ENCODE measurements at places on chromosomes 11 and 22.

DNA sequence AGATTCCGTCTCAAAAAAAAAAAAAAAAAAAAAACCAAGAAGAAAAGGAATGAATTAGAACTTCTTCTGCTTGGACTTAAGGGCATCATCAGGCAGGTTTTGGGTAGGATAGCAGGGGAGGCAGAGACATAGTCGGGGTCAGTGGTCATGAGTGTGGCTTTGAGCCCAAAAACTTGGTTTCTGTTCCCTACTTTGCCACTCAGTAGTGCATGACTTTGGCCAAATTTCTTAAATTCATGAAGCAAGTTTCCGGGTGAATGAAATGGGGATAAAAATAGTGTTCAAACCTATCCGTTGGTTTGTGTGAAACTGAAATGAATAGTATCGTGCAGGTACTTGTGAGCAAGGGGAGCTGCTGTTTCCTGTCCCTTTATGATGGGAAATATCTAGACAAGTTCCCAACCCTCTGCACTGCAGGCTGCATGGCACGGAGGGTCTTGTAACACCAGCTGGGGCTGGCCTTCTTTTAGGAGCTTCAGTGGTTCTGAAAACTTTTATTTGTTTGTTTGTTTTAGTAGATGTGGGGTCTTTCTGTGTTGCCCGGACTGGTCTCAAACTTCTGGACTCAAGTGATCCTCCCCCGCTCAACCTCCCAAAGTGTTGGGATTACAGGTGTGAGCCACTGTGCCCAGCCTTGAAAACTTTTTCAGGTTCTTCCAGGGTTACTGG, 18.4 kb downstream of the NEAT1 start:
- DNase-seq = peak; percentile 56

DNA sequence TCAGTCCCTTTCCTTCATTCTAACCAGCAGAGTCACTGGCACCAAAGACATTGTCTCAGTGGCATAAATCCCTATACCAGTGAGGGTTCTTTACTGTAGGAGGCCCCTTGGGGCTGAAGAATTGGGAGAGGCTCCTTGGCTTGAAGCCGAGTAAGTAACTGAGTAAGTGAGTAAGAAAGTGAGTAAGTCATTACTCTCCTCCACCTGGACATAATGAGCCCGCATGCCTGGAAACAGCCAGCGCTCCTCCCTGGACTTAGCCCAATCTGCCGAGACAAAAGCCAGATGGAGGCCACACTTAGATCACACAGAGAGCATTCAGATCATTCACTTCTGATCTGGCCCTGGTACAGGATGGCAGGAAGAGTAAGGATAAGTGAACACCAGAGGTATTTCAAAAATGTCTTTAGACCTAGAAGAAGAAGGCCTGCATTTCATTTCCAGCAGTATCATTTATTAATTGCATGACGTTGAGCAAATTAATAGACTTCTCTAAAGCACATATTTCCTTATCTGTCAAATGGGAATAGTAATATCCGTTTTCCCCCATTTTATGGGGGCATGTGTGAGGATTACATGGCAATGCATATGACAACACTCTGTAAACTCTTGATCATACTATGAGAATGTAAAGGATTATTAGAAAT, 8.2 kb upstream of the MICAL3 start:
- DNase-seq = no peak

DNA sequence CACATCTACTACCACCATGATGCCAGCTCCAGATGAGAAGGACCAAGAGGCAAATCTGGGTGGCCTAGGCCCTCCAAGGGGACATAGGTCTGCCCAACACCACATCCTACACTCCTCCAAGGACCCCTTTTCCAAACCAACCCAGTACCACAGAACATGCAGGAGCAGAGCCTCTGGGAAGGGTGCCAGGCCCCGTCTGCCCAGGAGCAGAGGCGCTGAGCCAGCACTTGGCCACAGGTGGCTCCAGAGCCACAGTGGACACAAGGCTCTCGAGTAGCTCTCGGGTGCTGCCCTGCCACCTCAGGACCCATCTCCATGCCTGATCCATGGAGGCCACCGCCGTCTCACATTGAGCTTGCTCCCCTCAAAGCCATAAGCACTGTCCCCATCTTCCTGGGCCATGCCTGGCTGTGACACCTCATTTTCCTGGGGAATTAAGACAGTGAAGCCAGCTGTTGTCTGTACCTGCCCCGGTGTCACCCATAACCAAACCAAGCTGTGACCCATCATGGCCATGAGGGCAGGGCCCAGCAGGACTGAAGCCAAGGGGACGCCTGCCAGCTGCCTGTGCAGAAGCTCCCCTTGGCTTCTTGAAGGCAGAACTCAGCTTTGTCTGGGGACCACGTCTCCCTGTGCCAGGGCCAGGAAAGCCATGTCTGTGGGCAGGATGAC, 7.4 kb downstream of the MOB2 start:
- DNase-seq = no peak

- no peak for DNase-seq
Observed at GRCh38 chr11:43879789-43880639, 617 bp upstream of the ALKBH3 start.

DNA sequence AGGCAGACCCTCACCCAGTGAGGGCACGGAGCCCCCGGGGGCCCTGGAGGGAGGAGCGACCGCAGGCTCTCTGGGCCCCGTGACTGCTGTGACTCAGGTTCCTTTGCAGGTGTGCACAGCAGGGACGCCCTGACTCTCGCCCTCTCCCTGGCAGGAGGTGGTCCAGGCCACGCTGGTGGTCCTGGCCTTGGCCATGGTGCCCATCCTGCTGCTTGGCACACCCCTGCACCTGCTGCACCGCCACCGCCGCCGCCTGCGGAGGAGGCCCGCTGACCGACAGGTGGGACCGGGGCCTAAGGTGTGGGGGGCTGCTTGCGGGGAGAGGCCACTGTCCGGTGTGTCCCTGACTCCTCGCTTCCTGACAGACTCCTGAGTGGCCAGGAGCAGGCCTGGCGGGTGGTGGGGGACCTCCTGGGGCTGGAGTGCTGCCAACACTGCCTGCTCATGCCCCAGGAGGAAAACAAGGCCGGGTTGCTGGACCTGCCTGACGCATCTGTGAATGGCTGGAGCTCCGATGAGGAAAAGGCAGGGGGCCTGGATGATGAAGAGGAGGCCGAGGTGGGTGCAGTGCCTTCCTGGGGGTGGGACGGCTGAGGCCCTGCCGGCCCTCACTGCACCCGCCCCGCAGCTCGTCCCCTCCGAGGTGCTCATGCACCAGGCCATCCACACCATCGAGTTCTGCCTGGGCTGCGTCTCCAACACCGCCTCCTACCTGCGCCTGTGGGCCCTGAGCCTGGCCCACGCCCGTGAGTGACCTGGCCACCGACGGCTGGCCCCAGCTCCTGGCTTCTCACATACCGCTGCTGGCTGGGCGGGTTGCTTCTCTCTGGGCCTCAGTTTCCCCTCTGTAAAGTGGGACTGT, 10.9 kb downstream of the TCIRG1 start:
- DNase-seq = no peak

GRCh38 chr11:66548041-66548440, 1.3 kb downstream of the ACTN3 start:
- DNase-seq = no peak

DNA sequence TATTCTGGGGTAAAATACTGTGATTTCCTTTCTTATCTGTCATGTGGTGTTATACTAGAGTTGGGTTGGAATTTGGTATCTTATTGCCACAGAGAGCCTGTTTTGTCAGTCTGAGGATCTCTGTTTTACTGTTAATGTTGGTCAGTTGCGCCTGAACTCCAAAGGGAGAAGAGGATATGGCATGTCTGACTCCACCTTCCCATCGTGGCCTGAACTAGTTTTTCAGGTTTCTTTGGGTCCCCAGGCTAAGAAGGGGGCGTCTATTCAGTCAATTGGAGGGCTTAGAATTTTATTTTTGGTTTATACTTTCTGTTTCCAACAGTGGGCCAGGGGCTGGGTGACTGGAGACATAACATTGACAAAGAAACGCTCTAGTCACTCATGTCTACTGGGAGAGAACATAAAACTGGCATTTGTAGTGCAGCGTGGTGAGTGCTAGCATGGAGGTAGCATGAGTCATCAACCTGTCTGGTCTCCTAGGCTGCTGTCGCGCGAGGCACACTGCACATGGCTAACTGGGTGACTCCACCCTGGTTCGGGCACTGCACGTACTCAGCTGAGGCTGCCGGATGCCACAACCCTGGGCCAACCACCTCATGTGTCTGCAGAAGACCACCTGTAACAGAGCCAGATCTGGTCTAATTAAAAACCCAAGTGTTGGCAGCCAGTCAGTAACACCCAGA, 120.1 kb upstream of the OR9Q1 start:
- DNase-seq = peak; percentile 5

DNA sequence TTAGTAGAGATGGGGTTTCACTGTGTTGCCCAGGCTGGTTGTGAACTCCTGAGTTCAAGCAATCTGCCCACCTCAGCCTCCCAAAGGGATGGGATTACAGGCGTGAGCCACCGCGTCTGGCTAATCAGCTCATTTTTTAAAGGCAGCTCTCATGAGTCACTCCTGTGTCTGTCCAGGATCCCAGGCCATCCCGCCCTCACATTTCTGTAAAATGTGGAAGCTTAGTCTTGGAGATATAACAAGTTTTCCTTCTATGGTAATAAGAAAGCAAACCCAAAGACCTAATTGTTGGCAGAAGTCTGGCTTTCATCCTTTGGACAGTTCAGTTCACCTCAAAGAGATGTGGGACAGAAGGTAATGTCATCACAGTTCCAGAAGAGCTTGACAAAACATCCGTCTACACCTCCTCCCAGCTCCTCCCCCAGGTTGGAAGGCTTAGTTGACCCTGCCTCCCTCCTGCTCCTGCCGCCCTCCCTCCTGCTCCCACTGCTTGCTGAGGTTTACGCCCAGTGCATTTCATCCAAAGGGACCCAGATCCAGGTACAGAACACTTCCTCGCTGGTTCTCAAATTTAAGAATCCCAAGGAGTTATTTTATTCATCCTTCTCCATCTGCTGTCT, 6.4 kb downstream of the DRD2 start:
- DNase-seq = no peak

- peak; percentile 62 for DNase-seq
Observed at GRCh38 chr22:40325315-40325714, 21.0 kb upstream of the ADSL start.

DNA sequence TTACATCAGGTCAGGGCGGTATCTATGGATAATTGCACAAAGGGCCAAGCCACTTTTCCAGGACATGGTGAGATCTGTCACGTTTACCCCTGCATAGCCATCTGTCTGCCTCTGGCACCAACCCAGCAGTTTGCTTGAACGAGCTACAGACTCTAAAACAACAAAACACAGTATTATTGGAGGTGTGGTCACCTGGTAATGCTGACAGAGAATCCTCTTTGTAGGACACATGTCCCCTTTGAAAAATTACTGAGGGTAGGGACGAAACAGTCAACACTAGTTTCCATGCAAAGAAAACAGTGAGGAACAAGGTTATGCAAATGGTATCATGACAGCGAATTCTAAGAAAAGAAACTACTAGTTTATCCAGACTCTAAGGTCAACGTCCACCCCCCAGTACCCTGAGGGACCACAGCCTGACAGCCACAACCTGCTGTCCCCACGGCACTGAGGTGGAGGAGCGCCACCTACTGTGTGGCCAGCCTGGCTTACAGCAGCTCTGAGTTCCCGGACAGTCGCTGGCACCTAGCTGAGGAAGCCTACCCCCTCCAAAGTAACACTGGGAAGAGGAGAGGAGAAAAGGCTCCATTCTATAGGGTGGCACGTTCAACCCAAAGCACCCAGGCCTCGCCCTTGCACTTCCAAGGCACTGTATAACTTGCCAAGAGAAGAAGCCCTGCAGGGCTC, 117.4 kb upstream of the BID start:
- DNase-seq = no peak

DNA sequence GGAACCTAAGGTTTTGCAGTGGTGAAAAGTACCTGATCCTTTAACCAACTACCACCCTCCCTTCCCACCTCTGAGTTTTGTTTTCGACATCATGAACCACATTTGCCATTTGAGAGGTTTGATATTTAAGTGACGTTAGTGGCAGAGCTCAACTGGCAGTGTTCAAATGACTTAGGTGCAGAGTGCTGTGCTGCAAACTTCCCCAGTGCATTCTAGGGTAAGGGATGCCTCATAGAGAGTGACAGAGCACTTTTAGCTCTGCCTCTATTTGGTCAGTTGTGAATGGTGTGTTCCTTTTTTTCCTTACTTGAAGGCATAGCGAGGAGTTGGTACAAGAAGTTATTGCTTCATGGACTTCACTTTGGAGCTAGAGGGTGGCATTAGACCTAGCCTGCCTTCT, 9.4 kb downstream of the BMAL1 start:
- DNase-seq = peak; percentile 65

DNA sequence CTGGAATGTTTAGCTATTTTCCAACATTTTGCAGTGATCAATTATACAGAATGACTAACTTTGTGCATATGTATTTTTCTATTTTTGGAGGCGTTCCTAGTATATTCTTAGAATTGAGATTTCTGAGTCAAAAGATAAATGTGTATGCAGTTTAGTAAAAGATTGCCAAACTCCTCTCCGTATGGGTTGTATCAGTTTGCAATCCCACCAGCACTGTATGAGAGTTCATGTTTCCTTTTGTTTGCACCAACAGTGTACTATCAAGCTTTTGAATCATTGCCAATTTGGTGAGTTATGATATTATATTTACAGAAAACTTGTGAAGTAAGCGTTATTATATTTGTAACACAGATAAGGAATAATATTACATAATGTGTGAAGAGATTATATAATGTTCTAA, 658.7 kb downstream of the JRKL start:
- no peak for DNase-seq

DNA sequence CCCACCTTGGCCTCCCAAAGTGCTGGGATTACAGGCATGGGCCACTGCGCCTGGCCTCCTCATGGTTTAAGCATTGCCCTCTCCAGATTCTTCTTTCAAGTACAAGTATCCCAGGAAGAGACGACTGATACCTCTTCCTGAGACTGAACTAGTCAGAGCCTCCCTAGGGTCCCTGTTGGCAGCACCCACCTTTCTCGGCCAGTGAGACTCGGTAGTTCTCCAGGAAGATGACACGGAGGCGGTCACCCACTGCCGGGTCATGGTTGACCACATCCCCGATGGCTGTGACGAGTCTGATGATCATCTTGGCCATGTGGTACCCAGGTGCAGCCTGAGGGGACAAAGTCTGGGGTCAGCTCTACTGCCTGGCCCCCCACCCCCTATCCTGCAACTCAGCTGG, 7.2 kb upstream of the RASGRP2 start:
- no peak for DNase-seq

GRCh38 chr11:113818426-113818825, 38.8 kb downstream of the CLDN25 start:
- no peak for DNase-seq

GRCh38 chr11:125393331-125393730, 102.7 kb downstream of the FEZ1 start:
- DNase-seq = no peak

GRCh38 chr11:107696140-107696539, 15.7 kb downstream of the SLN start:
- no peak for DNase-seq

- no peak for DNase-seq
Observed at GRCh38 chr11:101401245-101401644, 182.6 kb downstream of the TRPC6 start.

GRCh38 chr11:111879637-111879960, 258 bp downstream of the CFAP68 start:
- DNase-seq = no peak

DNA sequence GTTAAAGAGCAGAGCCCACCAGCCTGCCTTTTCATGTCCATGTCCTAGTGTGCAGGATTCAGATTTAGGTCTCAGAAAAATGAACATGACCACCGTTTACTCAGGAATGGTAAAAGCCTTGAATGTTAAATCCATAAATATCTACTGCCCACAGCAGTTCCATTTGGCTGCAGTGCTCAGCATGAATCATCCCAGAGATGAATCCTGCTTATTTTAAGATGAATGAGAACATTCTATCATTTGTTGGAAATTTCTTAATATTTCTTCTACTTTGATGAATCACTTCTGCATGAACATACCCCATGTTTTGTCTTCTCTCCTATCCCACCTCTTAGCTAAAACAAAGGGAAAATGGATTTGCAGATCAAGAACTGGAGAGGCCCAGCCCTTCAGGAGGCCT, 47.5 kb upstream of the AQP11 start:
- no peak for DNase-seq
